Brain (organoid and tissue), 16 donors: ENCODE measurements at places on chromosomes 7 and 10.

- DNase-seq, result no peak
Measured at GRCh38 chr7:7290429-7291122, 108.2 kb downstream of the C1GALT1 start.

- DNase-seq, result peak; percentile 99
Measured at GRCh38 chr10:46030091-46030937, at the start of gene NCOA4. TSS of gene NCOA4 (minus strand) at chr10:46030623. CDS start at chr10:46016680, 13,943 bp downstream.

DNA sequence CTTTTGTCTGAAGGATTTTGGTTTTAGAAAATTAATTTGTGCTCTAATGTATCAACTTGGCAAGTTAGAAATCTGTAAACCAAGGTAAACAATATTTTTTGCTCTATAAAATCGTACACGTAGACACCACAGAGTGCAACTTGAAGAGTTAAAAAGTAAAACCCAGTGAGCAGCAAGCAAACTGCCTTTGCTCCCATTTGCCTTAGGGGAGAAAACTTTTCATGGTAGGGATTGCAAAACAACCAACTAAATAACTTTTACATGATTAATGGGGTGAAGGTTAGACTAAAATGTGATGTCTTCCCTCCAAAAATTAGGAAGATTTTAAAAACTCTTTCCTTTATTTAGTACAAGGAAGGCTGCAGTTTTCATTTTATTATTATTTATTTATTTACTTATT lies 224.2 kb upstream of the LYZL1 start:
- DNase-seq, result no peak

- no peak for DNase-seq
Measured at GRCh38 chr10:48609899-48610584, 5.2 kb upstream of the ARHGAP22 start.

DNA sequence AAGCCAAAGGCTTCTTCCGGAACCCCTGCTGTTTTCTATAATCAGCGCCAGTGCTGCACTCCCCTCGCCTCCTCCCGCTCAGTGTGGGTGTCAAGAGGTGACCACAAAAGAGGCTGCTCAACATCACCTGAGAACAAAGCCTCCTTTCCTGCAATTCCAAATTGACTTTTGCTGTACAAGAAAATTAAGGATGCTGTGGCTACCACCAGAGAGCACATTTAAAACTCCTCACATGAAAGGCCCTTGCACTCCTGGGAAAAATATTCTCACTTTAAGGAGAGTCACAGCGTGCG lies 96.4 kb downstream of the HIPK2 start:
- DNase-seq, result no peak

GRCh38 chr10:93703066-93703465 lies 674 bp upstream of the FRA10AC1 start:
- DNase-seq, result peak; percentile 62

DNA sequence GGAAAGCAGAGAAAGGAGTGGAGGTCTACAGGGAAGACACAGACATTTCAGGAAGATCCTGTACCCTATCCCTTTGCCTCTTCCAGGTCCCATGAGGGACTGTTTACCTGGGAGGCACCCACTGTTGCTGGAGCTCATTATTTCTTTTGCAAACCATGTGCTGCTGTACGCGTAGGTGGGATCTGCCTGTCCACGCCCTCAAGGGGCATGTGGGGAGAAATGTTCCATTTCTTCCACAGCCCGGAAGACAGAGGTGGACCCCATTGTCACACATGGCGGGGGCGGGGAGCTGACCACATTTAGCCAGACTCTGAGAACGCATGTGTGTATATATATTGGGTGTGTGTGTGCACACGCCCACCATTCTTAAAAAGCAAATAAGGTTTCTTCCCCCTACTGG lies 2.0 kb downstream of the PLXNA4 start:
- no peak for DNase-seq
